ENCODE measurements at places on chromosomes 3 and 15.

DNA sequence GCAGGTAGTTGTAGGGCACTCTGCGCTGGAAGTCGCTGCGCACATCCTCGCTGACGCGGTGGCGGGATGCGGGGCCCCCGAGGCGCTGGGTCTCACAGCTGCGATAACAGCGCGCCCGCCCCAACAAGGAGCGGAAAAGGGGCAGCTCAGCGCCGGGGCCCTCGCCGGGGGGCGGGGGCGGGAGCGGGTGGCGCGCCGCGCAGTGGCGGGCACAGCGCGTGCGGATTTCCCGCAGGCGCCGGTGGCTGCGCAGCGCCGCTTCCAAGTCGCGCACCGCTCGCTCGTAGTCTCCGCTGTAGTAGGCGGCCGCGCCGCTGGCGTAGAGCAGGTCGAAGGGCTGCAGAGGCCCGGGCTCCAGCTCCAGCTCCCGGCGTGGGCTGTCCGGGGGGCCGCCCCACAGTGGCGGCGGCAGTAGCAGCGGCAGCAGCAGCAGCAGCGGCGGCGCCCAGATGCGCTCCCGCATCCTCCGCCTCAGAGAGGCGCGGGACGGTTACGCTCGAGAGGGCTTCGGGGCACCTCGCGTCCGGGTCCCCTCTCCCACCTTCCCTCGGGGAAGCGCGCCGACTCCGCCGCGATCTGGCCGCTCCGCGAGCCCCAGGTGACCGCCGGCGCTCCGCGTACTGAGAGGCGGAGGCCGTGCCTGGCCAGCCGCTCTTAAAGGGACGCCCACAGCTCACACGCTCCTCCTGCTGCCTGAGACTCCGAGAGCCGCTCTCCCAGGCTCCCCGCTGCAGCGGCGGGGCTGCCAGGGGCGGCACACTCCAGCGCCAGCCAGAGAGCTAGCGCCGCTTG is at the start of gene P3H2:
Gene P3H2 (minus strand): TSS at position 629 of the 792 bp plus-strand sequence. CDS start 166 bp downstream, at position 463.
- DNase-seq, result peak; percentile 72

GRCh38 chr15:66872405-66872804 is 170.4 kb downstream of the SMAD6 start:
- no peak for DNase-seq

DNA sequence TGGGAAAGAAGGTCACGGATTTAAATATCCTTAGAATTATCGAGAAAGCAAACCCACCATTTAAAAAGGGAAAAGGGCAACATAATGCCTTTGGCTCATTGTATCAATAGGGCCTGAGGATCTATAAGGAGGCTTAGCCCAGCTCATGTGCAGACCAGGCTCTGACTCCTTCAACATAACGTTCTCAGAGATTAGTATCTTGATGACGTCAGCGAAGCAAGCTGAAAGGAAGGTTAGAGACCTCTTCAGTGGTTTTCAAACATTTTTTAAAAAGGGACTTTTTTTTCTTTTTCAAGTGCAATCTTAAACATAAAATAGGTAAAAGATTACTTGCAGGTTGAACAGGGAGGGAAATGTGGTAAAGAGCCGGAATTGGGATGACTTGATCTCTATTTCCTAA is 463.9 kb upstream of the ADAMTS9 start:
- no peak for DNase-seq

- no peak for DNase-seq
Measured at GRCh38 chr15:39376371-39376909, 204.4 kb upstream of the THBS1 start.

GRCh38 chr3:130843441-130843840 is 50.4 kb upstream of the ATP2C1 start:
- DNase-seq, result no peak

GRCh38 chr15:91216000-91216399 is 115.9 kb downstream of the SV2B start:
- DNase-seq, result no peak

- no peak for DNase-seq
Measured at GRCh38 chr3:46695177-46695961, 1.9 kb upstream of the ALS2CL start.

GRCh38 chr15:62306851-62307504 is 141.9 kb upstream of the C2CD4B start:
- no peak for DNase-seq

DNA sequence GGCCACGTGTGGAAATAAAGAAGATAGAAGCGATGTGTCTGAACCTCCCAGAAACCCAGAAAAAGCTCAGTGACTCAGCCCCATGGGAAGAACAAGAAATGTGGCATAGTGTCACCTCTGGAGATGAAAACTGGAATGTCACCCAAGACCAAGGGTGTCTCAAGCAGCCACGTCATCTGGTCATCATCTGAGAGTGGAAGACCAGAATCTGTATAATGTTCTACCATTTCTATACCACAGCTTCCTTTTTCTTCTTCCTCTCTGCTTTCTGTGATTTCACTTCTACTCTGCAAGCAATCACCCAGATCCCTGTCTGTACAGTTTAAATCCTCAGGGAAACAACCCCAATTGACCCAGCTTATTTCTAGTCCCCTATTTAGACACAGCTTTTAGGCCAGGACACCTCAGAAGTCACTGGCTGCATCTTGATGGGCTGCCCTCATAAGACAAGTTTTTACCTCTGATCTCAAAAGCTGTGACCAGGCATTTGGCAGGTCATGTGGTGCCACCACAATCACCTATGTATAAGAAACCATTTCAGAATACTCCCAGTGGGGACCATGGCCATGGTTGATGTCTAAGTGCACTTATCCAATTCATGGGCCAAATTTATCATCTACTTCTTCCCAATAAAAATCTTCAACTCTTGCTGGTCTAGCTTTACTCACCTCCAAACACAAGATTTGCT is 278.5 kb upstream of the UMPS start:
- no peak for DNase-seq

DNA sequence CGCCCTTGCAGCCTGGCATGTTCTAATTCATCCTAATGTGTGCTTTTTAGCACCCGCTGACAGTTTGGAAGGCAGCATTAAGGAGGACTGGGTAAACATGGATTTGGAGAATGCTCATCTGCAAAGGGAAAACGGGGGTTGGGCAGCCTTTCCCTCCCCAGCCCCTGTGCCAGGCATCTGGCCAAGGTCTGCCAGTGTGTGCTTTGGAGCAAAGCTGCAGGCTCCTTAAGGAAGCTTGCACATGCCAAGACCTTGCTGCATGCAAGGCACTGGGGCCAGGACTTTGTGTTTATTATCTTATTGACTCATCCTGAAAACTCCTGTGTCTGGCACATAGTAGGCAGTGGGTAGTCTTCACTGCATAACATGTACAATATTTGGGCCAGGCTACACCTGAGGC is 20.1 kb downstream of the FAM3D start:
- no peak for DNase-seq

- no peak for DNase-seq
Measured at GRCh38 chr3:84073664-84074063, 885.1 kb upstream of the CADM2 start.

DNA sequence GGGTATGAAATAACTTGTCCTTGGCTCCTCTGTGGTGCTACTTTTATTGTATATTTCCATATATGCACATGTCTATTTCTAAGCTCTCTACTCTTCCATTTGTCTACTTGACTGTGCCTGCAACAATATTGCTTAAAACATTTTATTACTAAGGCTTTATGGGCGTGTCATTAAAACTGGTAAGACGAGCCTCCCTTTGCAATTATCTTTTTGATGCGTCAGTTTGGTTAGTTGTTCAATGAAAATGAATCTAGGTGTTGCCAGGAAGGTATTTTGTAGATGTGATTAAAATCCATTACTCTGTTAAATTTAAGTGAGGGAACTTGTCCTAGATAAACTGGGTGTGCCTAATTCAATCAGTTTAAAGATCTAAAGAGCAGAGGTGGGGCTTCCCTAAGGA is 12.9 kb upstream of the TRA2B start:
- DNase-seq, result no peak

GRCh38 chr3:68234076-68234780 is 579.8 kb upstream of the SUCLG2 start:
- no peak for DNase-seq

DNA sequence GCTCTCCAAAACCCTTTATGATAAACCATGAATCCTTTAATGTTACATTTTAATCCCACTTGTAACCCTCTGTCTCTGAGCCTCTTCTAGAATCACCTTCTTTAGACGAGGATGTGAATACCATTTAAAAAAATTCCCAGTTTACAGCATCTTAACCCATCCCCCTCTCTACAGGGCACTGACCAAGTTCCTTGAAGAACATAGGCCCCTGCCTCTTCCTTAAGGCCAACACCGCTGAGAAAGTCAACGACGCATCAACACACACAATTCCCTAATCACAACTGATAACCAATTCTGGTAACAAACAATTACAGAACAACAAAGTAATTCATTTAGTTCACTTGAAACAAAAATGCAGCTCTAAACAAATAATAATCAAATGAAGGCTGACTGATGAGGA is 130.3 kb downstream of the DLG1 start:
- DNase-seq, result no peak

DNA sequence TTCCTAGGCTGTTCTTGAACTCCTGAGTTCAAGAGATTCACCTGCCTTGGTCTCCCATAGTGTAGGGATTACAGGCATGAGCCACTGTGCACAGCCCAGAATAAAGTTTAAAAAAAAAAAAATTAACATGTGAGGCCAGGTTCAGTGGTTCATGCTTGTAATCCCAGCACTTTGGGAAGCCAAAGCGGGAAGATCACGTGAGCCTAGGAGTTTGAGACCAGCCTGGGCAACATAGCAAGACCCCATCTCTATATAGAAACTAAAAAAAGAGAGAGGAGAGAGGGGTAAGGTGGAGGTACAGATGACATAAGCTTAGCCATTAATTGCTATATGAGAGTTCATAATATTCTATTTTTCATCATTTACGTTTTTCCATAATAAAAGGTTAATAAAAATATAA is 21.5 kb downstream of the ZNF148 start:
- DNase-seq, result no peak

- no peak for DNase-seq
Measured at GRCh38 chr3:37605572-37606153, 256.0 kb upstream of the CTDSPL start.

Measured in posterior cingulate gyrus (tissue), 11 donors.